Endothelial cell (in vitro differentiated cells): ENCODE measurements at places on chromosomes 5 and 9.

DNA sequence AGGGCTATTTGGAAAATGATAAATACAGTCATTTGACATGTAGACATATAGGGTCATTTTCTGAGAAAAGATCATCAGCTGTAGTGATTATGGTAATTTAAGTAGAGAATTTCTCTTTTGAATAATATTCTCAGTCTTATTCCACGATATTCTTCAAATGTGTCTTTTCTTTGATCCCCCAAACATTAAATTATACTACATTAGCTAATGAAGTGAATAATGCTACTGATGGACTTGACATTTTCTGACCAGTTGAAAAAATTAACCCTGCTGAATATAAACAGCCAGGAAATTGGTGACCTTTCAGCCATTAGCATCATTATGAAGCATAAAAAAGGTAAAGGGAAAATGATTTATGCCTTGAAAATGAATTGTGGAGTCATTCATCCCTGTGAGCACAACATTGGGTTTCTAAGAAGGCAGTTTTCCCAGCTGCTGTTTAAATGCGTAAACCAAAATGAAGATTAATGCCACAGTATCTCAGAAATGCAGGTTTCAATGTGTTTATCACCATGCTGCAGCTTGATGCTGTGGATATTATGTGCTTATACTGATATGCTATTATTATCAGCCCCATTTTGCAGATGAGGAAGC lies 489.1 kb downstream of the KCTD16 start:
- no peak for DNase-seq

DNA sequence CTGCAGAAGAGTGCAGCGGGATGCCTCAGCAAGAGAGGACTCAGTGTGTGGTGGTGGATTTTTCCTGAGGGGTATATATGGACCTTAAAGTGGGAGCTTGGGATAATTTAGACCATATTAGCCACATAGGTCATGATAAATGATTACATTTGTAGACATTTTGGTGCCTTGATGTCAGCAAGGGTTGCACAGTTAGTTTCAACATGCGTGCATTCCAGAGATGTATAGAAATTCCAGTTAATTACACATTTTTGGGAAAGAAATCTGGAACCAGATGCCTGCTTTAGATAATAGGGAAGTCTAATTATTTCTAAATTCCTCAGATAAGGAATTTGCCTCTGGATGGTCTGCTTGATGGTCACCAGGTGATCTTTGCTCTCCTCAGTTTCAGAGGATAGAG lies 440.6 kb upstream of the PAPPA start:
- no peak for DNase-seq

- no peak for DNase-seq
Observed at GRCh38 chr5:68288707-68289134, 73.2 kb downstream of the PIK3R1 start.

GRCh38 chr9:5958273-5958672 lies 57.2 kb downstream of the RANBP6 start:
- no peak for DNase-seq

- DNase-seq, result no peak
Observed at GRCh38 chr5:32505756-32506155, 61.2 kb upstream of the ZFR start.

DNA sequence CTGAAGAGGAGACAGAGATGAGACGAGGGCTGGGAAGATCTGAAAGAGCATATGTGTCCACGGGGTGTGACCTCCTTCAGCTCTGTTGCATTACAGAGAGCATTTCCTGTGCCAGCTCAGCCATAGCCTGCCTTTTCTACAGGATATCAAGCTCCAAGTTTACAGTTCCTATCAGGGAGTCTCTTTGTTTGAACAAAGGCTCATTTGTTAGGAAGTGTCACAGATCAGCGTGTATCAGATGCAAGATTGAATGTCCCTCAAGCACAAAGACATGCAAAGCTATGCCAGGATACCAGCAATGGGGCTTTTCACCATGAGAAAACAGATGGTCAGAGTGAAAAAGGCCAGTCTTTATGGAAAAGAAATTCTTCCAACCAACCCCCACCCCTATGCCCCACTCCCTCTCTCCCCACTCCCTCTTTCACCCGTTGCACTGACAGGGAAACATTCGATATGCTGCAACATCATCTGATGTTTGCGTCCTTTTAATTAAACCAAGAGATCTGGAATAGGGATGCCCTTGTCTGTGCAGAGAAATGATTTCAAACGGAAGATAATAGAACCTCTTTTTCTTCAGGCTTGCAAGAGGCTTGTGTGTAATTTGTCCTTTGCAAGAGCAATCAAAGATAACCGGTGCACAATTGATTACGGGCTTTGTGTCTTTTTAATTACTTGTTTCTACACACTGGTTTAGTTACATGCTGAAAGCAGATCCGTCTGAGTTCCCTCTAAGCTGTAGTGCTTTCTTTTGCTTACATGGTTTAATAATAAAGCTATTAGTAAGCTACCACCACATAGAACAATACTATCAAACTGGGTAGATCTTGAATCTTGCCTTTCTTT lies 263.1 kb upstream of the RGMB start:
- no peak for DNase-seq

- no peak for DNase-seq
Observed at GRCh38 chr9:1207686-1208085, 157.5 kb downstream of the DMRT2 start.

DNA sequence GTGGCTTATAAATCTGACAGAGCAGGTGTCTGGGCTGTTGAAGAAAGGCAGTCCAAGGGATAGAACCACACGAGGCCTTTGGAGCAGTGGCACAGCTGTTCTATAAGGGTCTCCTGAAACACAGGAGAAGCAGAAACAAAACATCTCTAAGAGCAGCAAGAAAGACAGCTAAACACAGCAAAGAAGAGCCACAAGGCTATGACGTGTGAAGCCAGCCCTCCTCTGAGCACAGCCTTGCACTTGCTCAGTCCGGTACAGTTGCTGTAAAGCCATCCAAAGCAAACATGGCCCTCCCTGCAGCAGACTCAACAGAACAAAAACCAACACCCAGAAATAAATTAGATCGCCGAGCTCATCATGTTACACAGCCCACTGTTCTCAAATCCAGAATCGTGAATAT lies 2.6 kb upstream of the GZMK start:
- no peak for DNase-seq

- DNase-seq, result no peak
Observed at GRCh38 chr5:143699121-143699520, 112.8 kb upstream of the HMHB1 start.
